Esophagus squamous epithelium (tissue), 5 donors: ENCODE measurements at places on chromosomes 12 and 14.
A peak's percentile ranks its signal among the peaks of the same experiment; 100 is the strongest.

- H3K4me1 ChIP-seq: no peaks in the 10 kb centered on the region
- no peaks in the 10 kb centered on the region for H3K27me3 ChIP-seq
- H3K36me3 ChIP-seq: no peaks in the 10 kb centered on the region
- no peak overlapping the region for H3K27ac ChIP-seq
- no peak for DNase-seq
- no peak overlapping the region for H3K4me3 ChIP-seq
Measured at GRCh38 chr14:45679853-45680252, 426.9 kb upstream of the MIS18BP1 start.

GRCh38 chr14:50920482-50921230 is 23.6 kb downstream of the PYGL start:
- no peaks in the 10 kb centered on the region for H3K27me3 ChIP-seq
- H3K4me3 ChIP-seq: no peak overlapping the region
- no peaks in the 10 kb centered on the region for H3K4me1 ChIP-seq
- no peak overlapping the region for H3K27ac ChIP-seq
- no peak for DNase-seq

- H3K4me1 ChIP-seq: no peaks in the 10 kb centered on the region
- H3K27ac ChIP-seq: no peak overlapping the region
- H3K4me3 ChIP-seq: no peak overlapping the region
- no peaks in the 10 kb centered on the region for H3K36me3 ChIP-seq
- no peak for DNase-seq
Measured at GRCh38 chr12:71475280-71475679, 35.7 kb downstream of the LGR5 start.

DNA sequence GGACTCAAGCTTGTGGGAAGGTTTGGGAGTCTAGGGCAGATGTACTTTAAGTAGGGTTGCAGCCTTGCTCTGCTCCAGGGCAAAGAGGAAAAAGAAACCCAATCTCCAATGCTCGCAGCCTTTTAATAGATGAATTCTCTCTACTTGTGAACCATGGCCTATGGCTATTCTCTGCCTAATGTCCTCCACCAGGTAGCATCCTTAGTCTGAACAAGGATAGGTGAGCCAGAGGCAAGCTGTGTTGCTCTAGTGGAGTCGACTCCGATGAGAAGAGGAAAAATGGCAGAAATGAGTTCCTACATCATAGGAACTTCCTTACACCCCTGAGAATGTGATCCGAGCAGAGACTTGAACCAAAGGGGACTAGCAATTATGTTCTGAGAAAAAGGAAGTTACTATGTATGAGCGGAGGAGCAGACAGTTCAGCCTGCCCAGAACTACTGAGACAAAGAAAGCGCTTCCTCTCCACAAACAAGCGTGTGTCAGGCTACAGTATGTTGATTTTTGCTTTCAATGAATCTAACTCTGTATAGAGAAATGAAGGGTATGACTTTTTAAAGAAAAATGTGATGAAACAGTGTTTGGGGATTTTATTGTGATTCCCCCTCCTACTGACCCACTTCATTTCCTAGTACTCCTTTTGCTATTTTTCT is 153.6 kb upstream of the ARID2 start:
- no peaks in the 10 kb centered on the region for H3K27me3 ChIP-seq
- H3K4me3 ChIP-seq: no peak overlapping the region
- H3K36me3 ChIP-seq: no peaks in the 10 kb centered on the region
- DNase-seq: no peak
- peaks cover 4% of the 10 kb centered on the region for H3K4me1 ChIP-seq
- no peak overlapping the region for H3K27ac ChIP-seq

DNA sequence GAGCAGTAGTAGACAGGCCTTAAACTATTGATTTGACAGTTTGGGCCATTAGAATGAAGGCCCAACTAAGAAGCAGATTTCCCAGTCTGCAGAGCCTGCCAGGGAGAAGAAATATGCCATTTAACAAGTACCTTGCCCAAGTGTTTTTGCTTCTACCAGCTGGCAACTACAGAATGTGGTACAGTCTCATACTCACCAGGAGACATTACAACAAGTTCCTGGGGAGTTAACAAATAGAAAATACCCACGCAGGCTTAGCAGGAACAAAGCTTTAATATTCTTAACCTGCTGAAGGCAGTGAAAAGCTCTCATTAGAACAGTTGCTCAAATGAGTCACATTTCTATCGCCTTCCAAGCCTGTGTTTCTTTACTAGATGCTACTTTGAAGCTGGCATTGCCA is 241.0 kb downstream of the TMEM117 start:
- H3K27ac ChIP-seq: no peak overlapping the region
- peaks cover 12% of the 10 kb centered on the region for H3K4me1 ChIP-seq
- DNase-seq: no peak
- H3K36me3 ChIP-seq: no peaks in the 10 kb centered on the region

DNA sequence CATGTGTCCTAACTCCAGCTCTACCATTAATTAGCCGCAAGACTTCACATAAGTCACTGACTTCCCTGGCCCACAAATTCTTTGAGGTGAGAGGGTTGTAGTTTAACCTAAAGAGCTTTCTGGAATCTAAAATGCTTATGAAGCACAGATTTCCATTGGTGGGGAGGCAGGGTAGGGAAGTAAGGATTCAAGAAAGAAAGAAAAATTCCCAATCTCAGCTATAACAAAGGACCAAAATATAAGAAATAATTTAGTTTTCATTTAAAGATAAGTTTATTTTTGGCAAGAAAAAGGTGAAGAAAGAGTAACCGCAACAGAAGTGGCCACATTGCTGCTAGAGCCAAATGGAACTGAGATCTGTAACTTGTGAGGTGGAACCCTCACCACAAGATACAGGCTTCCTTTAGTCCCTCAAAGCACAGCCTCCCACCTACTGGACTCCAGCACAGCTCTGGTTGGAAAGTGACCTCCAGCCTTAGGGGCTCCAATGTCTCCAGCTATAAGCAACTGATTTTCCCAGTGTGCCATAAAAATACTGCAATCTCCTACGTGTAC is 23.6 kb downstream of the DAD1 start:
- no peak overlapping the region for H3K4me3 ChIP-seq
- H3K27ac ChIP-seq: peak overlapping the region; percentile 77
- H3K36me3 ChIP-seq: peaks cover 26% of the 10 kb centered on the region
- H3K27me3 ChIP-seq: no peaks in the 10 kb centered on the region

DNA sequence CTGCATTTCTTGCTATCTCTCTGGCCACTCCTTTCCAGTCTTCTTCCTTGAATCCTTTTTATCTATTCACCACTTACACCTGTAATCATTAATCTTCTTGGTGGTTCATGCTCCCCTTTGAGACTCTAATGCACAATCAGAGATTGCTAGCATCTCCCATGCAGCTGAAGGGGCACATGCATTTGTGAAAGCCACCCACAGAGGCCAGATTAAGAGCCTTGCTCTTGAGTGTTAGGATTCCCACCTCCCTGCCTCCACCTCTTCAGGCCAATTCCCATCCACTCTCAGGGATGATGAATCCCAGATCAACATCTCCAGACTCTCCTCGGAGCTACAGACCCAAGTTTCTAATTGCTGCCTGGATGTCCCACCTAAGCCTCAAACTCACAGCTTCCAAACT is 19.4 kb upstream of the KRT18 start:
- no peak for DNase-seq
- H3K27ac ChIP-seq: no peak overlapping the region
- no peaks in the 10 kb centered on the region for H3K36me3 ChIP-seq

GRCh38 chr14:87748558-87748957 is 244.4 kb downstream of the GALC start:
- no peaks in the 10 kb centered on the region for H3K36me3 ChIP-seq
- H3K4me3 ChIP-seq: no peak overlapping the region
- no peak overlapping the region for H3K27ac ChIP-seq
- no peaks in the 10 kb centered on the region for H3K4me1 ChIP-seq
- no peak for DNase-seq
- H3K27me3 ChIP-seq: no peaks in the 10 kb centered on the region

- peaks cover 71% of the 10 kb centered on the region for H3K4me1 ChIP-seq
- H3K27ac ChIP-seq: peak within 1 kb of the TSS; percentile 94
- DNase-seq: no peak
- H3K4me3 ChIP-seq: peak within 1 kb of the TSS; percentile 46
- H3K36me3 ChIP-seq: peaks cover 21% of the 10 kb centered on the region
Measured at GRCh38 chr14:24310646-24311604, at the start of gene LTB4R. LTB4R (plus strand) TSS chr14:24311502; CDS start chr14:24315652, 4,150 bp downstream.
